ENCODE measurements at places on chromosomes 3 and 15.
A peak's percentile ranks its signal among the peaks of the same experiment; 100 is the strongest.

GRCh38 chr15:60243769-60244168 lies 154.0 kb downstream of the ANXA2 start:
- DNase-seq = no peak

DNA sequence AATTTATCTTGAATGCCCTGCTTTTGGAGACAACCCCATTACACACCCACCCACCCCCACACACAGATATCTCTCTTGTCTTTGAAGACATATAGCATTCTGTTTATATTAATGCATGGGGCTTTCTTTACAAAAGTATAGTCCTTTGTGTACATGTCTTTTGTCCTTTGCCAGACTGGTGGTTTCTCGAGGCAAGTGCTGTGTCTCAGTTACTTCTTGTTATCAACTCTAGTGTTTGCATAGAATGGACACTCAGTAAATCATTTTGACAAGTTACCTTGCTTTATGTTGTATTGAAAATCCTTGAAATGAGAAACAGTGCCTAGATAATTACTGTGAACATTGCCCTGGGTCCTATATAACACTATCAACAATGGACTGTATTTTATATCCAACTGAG lies 33.9 kb downstream of the KBTBD8 start:
- DNase-seq = no peak

- DNase-seq = no peak
Measured at GRCh38 chr3:45841420-45841756, 531 bp downstream of the LZTFL1 start.

- DNase-seq = no peak
Measured at GRCh38 chr3:183987000-183987600, 30.6 kb downstream of the ABCC5 start.

GRCh38 chr3:132378048-132378762 lies 39.1 kb upstream of the DNAJC13 start:
- no peak for DNase-seq

GRCh38 chr3:57933602-57934001 lies 74.6 kb upstream of the FLNB start:
- no peak for DNase-seq

GRCh38 chr3:192482809-192483208 lies 244.5 kb downstream of the FGF12 start:
- DNase-seq = no peak

- no peak for DNase-seq
Measured at GRCh38 chr3:25901796-25902195, 111.9 kb downstream of the OXSM start.

GRCh38 chr3:168877899-168878298 lies 782.2 kb upstream of the GOLIM4 start:
- no peak for DNase-seq

DNA sequence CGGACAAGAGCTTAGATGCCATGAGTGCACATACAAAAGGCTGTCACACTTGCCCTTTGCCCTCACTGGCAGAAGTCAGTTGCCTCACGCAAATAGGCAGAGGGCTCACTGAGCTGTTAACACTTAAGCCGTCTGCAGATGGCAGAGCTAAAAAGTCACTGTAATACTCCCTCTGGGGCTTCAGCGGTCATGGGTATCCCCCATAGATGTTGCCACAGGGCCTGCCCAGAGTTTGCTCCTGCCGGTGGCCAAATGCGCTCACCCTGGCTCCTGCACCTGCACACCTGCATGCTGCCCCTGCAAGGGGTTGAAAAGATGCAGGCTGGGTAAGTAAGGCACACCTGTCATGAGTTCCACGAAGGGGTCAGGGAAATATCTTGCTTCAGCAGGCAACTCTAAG lies 741.5 kb downstream of the EDEM1 start:
- DNase-seq = no peak

GRCh38 chr15:87743562-87743961 lies 513.0 kb downstream of the NTRK3 start:
- no peak for DNase-seq

DNA sequence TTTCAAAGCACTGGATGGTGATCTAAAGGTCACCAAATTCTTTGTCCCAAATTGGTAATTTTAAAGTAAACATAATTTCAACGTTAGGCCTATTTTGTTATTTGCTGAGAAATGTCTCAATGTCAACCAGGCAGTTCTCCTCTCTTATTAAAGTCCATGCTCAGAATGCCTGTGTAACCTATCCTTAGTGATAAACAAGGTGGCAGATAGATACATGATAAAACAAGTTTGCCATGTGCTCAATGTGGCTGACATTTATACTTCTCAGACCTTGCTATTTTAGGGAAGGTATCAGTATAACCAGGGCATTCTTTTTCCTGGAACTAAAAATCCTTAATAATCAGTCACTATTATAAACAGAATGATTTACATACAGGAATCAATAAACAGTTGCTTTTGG lies 8.5 kb downstream of the MBNL1 start:
- no peak for DNase-seq

GRCh38 chr3:168828014-168828413 lies 732.3 kb upstream of the GOLIM4 start:
- no peak for DNase-seq

DNA sequence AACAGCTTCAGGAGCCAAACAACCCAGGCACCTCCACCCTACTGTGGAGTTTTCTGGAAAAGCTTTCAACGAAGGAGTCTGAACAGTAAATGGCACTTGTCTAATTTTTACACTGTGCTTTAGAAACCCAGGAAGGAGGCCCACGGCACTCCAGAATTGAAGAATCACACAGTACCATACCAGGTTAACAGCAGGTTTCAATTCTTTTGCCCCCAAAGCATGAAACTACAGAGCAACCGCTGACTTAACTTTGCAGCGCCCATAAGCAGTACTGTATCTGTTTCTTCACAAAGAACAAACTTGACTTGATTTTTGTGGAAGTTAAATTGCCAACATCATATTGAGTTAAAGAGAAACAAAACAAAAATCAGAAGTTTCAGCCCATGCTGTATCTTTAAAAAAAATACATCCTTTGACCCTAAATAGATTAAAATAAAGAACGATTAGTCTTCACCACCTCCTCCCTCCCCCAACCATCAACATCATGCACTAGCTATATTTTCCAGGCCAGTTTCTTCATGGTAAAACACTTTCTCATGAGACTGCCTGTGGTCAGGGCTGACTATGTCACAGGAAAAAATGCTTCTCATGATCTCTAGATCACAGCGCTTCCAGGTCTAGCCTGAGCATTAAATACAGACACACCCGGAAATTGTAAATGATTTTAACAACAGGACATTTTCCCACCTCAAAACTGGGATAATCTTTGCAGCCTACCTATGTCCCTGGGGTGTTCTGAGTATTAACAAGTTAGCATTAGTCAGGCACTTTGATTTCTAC lies 456.3 kb downstream of the FOXP1 start:
- no peak for DNase-seq

DNA sequence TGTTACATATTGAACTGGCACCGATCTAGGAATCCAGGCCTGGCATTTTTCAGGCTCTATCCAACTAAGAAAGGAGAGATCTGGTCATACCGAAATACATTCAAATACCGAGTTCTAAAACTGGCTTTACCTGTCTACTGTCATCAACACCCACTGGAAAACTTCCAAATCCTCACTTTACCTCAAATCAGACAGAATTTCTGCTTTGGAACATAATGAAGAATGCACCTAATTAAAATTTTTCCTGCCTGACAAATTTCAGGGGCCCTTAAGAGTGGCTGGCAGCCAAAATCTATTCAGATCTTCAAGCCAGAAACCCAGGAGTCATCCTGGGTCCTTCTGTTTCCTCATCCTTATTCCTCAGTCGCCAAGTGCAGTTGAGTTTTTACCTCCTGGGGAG lies 198.6 kb upstream of the FEZF2 start:
- no peak for DNase-seq

DNA sequence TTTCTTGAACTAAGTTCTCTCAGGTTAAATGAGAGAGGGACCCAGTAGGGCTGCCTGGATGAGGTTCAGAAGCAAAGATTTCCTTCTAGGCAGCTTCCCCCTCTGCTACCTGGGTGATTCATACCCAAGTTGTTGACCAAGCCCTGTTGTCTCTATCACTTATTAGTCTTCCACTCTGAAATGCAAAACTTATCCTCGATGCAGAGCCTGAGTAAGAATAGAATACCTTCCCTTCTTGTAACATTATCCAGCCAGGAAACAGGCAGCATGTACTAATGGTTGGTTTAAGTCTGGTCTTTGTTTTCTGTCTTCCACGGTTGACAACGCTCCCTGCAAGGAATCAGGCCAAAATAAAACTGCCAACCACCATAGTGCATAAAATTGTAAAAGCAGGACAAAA lies 377.3 kb downstream of the MECOM start:
- DNase-seq = no peak

GRCh38 chr3:10955711-10956453 lies 36.7 kb upstream of the SLC6A1 start:
- DNase-seq = no peak

- no peak for DNase-seq
Measured at GRCh38 chr15:98826658-98827057, 178.3 kb downstream of the IGF1R start.

DNA sequence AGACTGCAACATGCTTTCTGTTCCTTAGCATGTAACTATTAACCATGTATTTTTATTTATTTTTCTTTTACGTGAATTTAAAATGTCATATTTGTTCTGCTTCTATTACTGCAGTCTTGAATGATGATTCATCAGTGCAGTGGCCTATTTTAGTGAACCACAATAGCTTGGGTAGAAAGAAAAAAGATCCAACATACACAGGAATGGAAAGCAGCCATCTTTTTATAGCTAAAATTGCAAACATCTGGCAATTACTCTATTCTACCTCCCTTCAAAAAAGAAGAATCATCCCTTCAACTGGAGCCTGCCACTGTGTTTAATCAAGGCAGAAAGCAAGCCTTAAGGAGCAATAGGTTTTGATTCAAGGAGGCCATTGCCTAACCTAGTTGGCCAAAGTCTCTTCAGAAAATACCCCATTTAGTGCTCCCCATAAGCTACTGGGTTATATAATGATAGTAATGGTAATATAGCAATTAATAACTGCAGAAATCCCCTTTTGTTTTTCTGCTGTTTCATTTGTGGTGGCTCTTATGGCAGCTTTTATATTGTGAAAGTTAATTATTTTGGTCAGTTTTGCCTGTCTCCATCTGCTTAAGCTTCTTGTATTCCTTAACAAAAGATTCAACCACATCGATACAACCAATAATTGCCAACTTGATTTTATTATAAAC lies 267.3 kb downstream of the LPP start:
- no peak for DNase-seq

- no peak for DNase-seq
Measured at GRCh38 chr3:13194285-13195209, 121.3 kb upstream of the IQSEC1 start.

GRCh38 chr3:13280811-13281506 lies 139.2 kb downstream of the NUP210 start:
- no peak for DNase-seq

GRCh38 chr3:179348325-179349013 lies 960 bp downstream of the MFN1 start:
- DNase-seq = no peak

- no peak for DNase-seq
Measured at GRCh38 chr3:184233127-184233843, 3.9 kb downstream of the VWA5B2 start.

DNA sequence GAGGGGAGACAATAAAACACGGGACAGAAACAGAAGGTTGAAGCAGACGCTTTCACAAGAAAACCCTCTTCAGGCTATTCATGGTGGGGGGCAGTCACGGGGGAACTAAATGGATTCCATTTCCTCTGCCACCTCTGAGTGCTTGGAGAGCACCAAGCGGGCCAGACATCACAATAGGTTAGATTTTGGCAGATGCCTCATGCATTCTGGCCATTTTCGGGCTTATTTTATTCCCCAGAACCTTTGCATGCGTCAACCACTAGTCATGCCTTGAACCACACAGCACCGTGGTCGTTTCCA lies 82.2 kb downstream of the RORA start:
- no peak for DNase-seq

DNA sequence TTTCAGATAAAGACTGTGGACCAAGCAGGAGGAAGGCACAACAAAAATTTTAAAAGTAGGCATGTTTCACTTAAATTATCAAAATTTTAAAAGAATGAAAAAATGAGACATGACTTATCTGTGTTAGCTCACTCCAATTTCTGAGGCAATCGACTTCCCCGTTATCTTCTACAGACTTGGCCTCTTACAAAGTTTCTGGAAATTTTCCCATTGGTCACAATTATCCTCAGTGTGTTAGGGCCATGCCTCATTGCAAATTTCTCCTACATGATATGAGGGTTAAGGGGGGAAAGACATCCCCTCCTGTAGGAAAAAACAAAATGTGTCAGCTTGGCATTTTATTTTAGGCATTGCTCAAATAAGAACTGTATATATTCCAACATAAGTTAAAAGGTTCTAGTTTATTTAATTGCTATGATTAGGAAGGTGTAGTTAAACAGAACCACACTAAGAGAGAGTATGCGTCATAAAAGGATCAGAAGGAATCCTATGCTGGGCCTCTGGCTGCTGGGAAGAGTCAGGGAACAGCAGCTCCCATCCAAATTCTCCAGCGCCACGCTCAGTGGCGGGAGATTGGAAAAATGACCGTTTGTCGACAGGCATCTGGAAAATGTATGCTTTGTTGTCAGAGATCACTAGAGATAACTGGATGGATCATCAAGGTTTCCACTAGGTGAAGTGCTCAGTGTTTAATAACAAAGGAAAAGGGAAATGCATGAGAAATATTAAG lies 463.6 kb upstream of the NR2F2 start:
- no peak for DNase-seq

- no peak for DNase-seq
Measured at GRCh38 chr3:20091331-20092047, 51.2 kb downstream of the KAT2B start.

DNA sequence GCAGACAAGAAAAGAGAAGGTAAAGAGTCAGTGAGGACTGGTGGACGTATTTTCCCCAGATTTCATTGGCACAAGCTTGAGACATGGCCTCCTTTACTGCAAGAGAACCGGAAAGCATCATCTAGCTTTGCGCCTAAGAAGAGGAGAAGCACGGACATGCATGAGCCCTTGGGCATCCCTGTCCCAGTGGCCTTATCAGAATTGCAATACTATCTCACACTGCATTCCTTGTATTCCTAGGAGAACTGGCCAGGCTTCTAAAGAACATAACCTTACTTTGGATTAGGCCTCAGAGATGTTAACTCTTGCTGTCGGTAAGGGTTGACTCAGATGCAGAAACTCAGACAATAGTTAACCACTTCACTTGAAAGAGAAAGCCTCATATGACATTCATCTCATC lies 229.5 kb upstream of the PRICKLE2 start:
- DNase-seq = no peak

GRCh38 chr15:83275412-83275811 lies 9.1 kb downstream of the BNC1 start:
- no peak for DNase-seq

- peak; percentile 13 for DNase-seq
Measured at GRCh38 chr3:160941885-160942494, 163.2 kb downstream of the B3GALNT1 start.

DNA sequence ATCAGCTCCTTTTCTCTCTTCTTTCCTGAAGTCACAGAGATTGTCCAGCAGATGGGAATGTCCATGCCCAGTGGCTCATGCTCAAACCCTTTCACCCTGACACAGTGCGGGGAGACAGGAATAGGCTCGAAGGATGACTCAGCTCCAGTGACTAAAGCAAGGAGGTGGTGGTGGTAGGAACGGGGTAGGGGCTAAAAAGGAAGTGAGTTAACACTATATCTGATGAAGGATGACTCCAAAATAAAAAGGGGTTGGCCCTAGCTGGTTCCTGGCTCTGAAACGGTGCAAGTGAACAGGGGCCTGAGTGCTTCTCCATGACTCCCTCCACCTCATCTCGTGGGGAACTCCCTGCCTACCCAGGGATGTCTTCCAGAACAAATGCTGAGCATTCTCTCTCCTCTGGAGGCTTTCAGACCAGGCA lies 167.4 kb upstream of the LPP start:
- DNase-seq = no peak

GRCh38 chr15:35850284-35850683 lies 304.3 kb upstream of the DPH6 start:
- DNase-seq = no peak
